ENCODE measurements at places on chromosomes 6 and 20.

DNA sequence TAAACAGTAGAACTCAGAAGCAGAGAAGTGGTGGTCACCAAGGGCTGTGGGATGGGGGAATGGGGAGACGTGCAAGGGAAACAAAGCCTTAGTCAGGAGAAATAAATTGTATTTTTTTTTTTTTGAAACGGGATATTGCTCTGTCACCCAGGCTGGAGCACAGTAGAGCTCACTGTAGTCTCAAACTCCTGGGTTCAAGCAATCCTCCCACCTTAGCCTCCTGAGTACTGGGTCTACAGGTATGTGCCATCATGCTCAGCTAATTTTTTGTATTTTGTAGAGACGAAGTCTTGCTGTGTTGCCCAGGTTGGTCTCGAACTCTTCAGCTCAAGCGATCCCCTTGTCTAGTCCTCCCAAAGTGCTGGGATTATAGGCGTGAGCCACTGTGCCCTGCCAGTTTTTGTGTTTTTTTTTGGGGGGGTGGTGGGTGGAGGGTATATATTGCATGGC is 3.4 kb downstream of the HSPA1B start:
- DNase-seq: no peak

DNA sequence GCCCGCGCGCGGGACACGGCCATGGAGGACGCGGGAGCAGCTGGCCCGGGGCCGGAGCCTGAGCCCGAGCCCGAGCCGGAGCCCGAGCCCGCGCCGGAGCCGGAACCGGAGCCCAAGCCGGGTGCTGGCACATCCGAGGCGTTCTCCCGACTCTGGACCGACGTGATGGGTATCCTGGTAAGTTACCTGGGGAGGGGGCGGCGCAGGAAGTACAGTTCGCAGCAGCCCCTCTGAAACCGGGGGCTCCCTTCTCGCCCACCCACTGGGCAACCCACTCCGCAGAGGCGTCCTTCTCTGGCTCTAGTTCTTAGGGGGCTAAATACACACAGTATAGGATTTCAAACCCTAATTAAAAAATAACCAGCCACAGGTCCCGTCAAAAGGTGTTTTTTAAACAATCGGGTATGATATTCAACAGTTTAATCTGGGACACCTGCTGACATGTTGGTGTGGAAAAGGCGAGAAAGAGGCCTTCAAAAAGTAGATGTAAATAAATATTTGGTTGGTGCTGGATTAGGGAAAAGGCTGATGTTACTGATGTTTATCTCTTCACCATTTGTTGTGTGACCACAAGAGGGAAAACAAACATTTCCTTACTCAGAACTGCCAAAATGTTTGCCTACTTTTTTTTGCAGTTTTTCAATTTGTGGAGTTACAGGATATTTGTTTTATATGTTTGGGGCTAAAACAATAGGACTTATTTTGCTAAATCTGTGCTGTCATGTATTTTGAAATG is 577 bp downstream of the SASH1 start:
- no peak for DNase-seq

- DNase-seq: peak; percentile 88
Observed at GRCh38 chr20:63580796-63581461, 6.9 kb upstream of the HELZ2 start.

DNA sequence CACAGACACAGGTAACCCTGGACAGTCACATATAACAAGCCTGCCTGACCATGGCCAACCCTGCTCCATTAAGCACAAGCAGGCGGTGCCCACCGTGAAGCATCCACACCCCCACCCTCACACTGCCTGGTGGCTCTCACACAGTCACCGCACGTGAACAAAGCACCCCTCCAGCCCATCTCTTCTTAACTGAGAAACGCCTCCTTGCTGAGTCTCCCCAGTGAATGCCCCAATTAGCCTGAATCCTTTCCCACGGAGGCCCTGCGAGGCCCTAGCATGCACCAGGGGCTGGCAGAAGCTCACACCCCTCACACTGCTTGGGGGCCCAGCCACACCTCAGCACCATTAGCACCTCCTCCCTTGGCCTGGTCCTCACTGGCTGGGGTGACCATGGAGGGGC is 72.3 kb downstream of the GRM4 start:
- DNase-seq: no peak

- DNase-seq: no peak
Observed at GRCh38 chr6:107154801-107155160, 39.5 kb upstream of the BEND3 start.

DNA sequence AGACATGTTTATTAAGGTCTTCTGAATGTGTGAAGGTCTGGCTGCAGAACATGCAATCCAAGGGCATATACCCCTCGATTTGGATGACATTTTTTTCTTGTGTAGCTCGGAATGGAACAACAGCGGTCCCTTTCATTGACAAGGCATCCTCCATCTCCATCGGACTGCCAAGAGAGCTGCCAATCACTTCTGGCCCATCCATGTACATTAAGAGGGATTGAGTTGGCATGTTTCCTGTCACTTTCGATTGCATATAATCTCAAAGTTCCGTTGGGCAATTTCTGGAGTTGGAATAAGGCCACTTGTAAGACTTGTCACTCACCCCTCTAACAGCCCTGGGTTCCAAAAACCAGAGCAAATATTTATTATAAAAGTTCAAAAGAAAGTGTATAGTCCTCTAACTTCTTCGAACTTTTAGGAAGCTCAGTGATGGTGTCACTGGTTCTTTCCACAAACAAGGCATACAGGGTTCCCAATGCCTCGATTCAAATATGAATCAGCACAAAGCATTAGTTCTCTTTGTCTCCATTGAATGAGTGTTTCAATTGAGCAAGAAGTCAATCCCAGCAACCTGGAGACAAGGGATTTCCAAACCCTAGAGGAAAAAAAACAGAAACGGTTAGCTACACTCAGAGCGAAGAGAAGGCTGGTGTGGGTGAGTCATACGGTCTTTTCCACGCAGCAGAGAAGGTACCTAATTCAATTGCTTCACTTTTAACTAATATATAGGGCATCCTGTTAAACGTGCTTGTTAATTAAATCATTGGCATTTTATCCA is 10.9 kb downstream of the ZNF217 start:
- DNase-seq: peak; percentile 71

- no peak for DNase-seq
Observed at GRCh38 chr6:157364705-157365104, 16.3 kb upstream of the ZDHHC14 start.

DNA sequence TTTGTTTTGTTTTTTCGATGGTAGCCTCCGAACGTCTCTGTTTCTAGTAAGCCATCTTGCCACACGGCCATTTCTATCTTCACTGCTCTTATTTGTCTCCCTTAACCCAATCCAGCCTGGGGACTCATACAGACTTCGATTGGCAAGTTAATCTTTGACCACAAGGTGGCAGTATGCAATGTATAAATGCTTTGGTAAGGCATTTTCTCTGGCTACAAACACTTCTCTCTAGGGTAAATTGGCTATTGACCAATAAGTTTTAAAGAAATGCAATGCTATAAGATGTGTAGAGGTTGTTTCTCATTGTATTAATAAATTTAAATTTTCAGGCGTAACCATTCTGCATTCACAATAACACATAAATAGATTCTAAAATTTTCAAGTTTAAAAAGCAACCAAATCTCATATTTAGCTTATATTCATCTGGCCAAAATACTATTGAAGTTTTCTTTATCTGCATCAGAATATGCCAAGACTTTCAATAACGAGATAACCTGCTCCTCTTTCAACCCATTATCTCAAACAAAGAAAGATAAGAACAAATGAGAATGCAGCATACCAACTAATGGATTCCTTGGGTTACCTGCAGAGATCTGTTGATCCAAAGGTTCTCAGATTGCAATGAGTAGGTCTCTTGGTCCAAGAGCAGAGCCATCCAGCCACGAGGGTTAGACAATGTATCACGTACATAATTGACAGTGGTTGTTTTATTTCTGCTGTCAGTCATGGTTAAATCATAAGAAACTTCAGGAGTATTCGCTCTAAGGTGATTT is 231.9 kb downstream of the PKHD1 start:
- DNase-seq: peak; percentile 18

- DNase-seq: no peak
Observed at GRCh38 chr20:51017251-51017650, 5.7 kb downstream of the KCNG1 start.

GRCh38 chr20:34199183-34199582 is 42.0 kb upstream of the ASIP start:
- no peak for DNase-seq

DNA sequence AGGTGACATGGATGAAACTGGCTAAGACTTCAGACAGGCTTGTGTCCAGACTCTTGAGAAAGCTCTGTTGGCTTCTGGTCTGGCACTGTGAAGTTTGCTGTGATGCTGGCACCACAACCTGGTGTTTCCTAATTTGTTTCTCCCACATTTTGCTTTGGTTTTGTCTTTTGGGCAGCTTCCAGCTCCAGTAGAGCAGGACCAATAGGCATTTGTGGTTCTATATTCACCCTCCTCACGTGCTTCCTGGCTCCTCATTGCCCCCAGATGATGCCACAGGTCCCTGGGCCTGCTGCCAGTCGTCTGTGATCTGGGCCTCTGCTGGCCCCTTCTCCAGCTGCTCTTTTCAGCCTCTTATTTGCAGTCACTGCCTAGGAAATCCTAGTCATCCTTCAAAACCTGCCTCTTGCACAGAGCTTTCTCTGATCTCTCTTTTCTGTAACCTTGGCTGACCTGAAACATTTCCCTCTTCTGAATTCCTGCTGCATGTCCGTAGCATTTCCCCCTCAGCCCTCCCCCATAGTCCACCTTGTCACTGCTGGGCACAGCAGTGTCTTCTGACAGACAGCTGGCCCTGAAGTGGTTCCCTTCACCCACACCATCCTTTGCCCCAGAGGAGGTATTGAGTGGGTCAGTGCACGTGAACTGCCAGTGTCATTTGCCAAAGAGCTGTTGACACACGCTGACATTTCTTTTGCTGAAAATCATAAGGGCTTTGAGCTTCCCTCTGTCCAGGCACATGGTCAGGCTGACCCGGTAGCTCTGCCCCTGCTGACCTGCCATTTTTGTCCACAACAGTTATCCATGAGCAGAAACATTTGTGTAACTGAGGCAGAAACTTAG is 63.0 kb downstream of the PTPN1 start:
- DNase-seq: no peak

- DNase-seq: no peak
Observed at GRCh38 chr6:127547904-127548649, 28.9 kb upstream of the C6orf58 start.

Data from activated CD4-positive, alpha-beta T cell treated with anti-CD3 and anti-CD28 coated beads for 36 hours (primary cell).